ENCODE measurements at places on chromosomes 12 and 14. TPM values are rescaled to one million over a fixed set of nuclear protein-coding genes. Genes with fewer than 3 reads are reported as not detected.

- H3K27ac ChIP-seq, result no peak overlapping the region
- DNase-seq, result no peak
- no peak overlapping the region for H3K4me3 ChIP-seq
- peaks cover 59% of the 10 kb centered on the region for H3K27me3 ChIP-seq
- H3K4me1 ChIP-seq, result no peaks in the 10 kb centered on the region
Observed at GRCh38 chr12:1830401-1830845, 10.1 kb downstream of the LRTM2 start.

DNA sequence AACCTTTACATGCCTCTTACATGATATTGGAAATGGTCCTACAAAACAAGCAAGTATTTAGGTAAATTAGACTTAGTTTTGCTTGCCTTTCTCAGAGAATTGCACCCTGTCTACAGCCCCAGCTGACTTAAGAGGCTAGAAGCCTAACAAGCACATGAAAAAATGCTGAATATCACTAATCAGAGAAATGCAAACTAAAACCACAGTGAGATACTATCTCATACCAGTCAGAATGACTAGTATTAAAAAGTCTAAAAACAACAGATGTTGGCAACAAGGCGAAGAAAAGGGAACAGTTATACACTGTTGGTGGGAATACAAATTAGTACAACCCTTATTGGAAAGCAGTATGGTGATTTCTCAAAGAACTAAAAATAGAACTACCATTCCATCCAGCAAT lies 103.8 kb downstream of the EGLN3 start:
- H3K36me3 ChIP-seq, result no peaks in the 10 kb centered on the region
- no peaks in the 10 kb centered on the region for H3K4me1 ChIP-seq
- no peak for DNase-seq
- H3K27me3 ChIP-seq, result no peaks in the 10 kb centered on the region

DNA sequence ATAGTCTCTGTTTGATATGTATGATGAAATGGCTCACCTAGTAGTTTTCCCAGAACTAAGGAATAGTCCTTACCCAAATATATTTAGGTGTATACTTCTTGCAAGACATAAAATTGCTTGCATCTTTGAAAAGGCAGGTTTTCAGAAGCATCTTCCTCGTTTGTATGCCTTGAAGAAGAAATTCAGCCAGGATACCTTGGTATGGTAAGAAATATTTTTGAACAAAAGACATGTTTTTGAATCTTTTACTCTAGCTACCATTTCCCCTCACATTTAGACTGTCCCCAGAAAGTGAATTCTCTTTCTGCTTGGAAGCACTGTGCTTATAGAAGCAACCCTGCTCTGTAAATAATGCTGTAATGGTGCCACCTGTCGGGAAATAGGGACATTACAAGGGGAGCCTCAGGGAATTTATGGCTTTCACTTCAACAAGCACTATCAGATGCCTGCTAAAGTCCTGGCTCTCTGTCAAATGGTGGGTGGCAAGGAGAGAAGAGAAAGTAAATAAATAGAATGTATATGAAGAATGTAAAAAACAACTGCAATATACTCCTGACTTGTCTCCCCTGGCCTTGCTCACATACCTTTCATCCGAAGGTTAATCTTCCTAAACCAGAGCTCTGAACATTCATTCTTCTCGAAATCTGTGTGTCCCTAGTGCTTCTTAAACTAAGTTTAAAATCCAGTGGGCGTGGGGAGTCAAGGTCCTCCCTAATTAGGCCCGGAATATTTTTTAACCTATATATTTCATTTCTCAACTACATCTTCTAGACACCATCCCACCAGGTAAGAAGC lies 6.1 kb downstream of the CCDC184 start:
- peaks cover 45% of the 10 kb centered on the region for H3K27me3 ChIP-seq
- H3K36me3 ChIP-seq, result no peaks in the 10 kb centered on the region

Gene CSRNP2
- total RNA-seq, result 14.0 TPM

Gene FAM186B
- 0.28 TPM for total RNA-seq

Data from IMR-90 (cell line).